Activated CD4-positive, alpha-beta T cell treated with anti-CD3 and anti-CD28 coated beads, Interleukin-2, amount 50 U/mL, for 1 hour (primary cell): ENCODE measurements at places on chromosomes 5 and 9.

GRCh38 chr5:166639151-166639550 lies 1652.3 kb upstream of the WWC1 start:
- DNase-seq = no peak

- DNase-seq = no peak
Measured at GRCh38 chr9:16595227-16595626, 275.2 kb downstream of the BNC2 start.

GRCh38 chr9:9603345-9603744 lies 1009.5 kb downstream of the PTPRD start:
- no peak for DNase-seq

DNA sequence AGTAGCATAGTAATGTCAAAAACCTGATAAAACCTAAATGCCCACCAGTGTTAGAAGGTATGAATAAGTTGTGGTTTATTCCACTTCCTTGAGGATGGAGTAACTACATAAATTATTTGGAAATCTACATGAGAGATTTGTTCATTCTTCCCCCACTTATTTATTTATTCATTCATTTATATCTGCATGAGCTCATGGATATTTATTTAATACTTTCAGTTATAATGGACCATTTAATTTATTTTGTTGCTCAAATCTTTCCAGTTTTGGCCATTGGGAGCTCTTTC lies 223.8 kb upstream of the S1PR3 start:
- no peak for DNase-seq

DNA sequence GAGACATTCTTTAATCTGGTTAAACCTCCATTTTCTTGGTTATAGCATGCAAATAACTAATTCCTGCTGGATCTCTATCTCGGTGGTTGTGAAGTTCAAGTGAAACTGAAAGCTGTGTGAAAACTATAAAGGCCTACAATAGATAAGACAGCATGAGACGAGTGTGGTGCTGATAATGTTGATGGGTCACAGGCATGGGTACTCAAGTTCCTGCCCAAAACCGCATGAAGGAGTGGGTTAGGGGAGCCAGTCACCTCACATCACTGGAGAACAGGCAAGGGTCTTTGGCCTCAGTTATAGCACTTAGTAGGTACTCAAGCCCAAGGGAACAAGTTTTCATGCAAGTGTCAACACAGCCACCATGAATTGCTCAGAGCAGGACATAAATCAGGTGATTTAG lies 16.7 kb downstream of the HMHB1 start:
- no peak for DNase-seq

- DNase-seq = no peak
Measured at GRCh38 chr9:111450124-111450523, 34.1 kb downstream of the ECPAS start.

DNA sequence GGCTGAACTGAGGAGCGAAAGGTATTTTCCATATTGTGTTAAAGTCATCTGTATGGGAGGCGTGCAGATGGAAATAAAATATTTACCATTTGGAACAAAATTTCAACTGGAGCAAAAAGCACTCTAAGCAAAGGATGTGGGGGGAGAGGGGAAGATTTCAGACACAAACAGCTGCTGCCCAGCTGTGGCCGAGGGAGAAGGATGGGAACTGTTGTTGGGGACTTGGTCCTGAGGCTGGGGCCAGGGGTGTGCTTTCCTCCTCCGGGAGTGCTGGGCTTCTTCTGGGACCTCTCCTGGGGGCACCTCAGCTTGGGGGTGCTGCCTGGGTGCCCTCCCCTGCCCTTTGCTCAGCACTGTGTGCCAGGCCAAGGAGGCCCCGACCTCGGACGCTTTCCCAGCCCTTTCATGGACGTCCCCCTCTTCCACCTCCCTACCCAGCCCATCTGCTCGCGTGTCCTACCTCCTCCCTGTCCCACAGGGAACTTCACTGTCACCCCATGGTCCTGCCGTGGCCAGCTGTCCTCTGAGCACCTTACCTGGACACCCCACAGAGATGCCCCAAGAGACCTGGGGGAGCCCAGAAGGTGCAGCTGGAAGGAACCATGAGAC lies 101.9 kb upstream of the COL5A1 start:
- DNase-seq = no peak

DNA sequence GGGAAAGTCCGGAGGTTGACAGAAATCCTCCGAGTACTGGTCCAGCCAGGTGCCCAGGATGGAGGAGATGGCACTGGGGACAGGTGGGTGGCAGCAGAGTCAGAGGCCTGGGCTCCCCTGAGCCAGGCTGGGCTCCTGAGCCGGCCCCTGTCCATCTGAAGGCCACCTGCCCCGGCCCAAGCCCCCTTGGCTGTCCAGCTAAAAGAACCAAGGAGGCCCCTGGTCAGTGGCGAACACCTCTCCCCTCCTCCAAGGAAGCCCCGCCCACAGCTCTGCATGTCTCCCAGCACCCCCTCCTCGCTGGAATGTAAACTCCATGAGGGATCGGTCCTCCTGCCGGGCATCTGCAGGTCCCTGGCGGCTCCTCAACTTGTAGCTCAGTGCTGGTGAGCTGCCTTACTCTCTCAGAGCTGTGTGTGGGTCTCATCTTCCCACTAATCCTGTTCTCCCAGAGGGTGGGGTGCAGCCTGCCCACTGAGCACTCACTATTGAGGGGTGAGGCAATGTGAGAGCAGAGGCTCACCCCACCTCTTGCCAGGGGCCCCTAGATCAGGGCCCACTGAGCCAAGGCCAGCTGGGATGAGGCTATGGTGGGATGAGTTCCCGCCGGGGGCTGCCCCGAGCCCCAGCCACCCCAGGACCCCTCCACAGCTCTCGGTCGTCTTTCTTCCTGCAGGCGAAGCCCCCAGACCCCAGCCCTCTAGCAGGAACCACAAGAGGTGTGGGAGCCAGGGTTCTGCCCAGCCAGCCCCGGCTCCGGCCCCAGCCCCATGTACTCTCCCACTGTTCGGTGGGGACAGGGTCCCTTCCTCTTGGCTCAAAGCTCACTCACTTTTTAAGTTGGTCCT lies 12.0 kb downstream of the RALGDS start:
- no peak for DNase-seq

DNA sequence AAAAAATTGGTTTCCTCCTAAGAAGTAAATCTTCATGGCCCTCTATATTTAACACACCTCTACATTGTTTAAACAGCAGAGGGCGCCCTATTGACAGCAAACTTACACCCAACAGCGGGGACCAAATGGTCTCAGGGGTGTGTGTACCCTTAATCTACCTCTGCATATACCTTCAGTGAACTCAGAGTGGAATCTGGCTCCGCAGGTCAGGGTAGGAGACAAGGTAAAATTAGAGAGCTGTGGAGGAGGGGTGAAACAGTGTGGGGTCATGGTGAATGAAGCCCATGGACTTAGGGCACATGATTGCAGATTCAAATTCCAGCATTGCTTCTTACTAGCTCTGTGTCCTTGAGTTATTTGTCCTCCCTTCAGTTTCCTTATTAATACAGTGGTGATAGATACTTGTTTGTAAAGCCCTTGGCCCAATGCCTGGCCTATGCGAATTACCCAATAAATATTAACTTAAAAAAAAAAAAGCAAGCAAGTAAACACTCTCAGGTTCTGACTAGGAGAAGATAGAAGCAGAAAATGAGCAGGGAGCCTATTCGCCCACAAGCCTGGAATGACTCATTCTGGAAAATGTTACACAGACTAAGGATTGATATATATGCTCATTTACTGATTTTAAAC lies 122.9 kb downstream of the CAVIN4 start:
- no peak for DNase-seq

DNA sequence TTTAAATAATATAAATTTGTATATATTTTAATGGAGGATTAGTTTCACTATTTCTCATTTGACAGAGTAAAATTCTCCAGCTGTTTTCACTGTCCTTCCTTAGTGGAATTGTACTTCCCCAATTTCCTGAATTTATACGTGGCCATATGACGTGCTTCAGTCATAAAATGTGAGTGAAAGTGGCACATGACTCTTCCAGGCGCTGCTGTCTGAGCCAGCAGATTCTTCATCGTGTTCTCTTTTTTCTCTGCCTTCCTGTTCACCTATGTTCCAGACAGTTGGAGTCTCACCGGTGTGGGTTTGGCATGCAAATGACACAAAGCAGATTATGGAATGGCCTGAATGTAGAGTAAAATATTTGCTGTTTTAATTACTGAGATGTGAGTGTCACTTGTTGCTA lies 684.1 kb downstream of the SEMA5A start:
- no peak for DNase-seq

GRCh38 chr9:89440548-89440947 lies 57.4 kb downstream of the SEMA4D start:
- DNase-seq = no peak
